ENCODE measurements at places on chromosomes 2 and 18.

DNA sequence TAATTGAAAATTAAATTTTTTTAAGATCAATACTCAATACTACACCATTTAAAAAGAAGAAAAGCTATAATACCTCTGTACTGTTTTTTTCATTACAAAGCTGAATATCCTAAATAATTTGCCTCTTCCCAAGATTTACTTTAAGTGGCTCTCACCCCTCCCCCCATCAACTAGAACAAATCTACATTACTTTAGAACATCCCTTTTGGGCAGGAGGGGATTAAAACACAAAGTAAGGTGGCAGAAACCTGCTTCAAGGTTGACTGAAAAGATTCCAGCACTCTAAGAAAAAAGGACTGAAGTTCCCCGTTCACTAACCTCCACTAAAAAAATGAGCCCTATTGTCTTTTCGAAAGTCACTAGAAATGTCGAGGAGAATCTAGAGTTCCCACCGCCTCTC lies 42.3 kb downstream of the SLC38A11 start:
- DNase-seq = no peak

DNA sequence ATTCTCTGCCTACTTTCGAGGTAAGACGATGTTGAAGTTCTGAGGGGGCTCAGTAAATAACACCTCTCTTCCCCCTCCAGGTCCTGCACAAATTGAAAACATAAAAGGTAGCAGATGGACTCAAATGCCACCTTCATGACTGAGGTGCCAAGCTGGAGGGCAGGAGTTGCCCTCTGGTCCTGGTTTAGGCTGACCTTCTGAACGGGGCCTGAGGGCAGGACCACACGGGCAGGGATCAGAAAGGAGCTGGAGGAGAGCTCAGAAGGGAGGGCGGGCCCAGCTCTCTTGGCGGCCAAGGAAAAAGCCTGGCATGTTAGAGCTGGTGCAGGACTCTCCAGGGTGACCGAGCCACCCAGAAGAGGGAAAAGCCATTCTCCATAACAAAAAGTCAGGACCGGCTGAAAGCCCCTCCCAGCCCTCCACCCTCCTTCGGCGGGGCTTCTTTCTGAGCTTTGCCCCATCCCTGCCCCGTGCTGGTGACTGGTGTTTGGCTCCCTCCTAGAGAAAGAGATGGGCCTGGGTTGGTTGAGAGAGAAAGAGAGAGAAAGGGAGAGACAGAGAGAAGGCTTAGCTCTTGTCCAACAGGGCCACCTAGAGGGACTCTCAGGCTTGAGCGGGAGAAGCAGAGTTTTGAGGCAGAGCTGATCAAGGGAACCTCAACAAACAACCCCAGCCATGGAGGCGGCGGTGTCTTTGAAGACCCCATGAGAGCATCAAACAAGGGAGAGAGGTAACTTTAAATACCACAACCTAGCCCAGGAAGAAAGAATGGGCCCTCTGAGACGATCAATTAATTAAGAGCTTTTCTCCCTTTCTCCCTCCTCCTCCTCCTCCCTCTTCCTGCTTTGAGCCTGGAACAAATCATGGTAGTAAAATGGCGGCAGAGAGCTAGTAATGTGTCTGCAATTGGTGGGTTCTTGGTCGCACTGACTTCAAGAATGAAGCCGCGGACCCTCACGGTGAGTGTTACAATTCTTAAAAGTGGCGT lies 50.8 kb downstream of the WIPF1 start:
- peak; percentile 19 for DNase-seq

- DNase-seq = no peak
These were observed 61.3 kb downstream of the TMEM247 start for GRCh38 chr2:46540496-46541331.

GRCh38 chr2:215328066-215328465 lies 16.2 kb downstream of the ATIC start:
- DNase-seq = no peak
